Osteocyte (in vitro differentiated cells): ENCODE measurements at places on chromosomes 5 and 9. TPM values are rescaled to one million over a fixed set of nuclear protein-coding genes. Genes with fewer than 3 reads are reported as not detected.
A peak's percentile ranks its signal among the peaks of the same experiment; 100 is the strongest.

Gene FGF18
- 5.9 and 6.0 TPM in 2 replicates for total RNA-seq

Gene SMAD5
- 62.7 and 63.2 TPM in 2 replicates for total RNA-seq

Gene FAM221B
- total RNA-seq, result not detected in 2 replicates

Gene IL9
- not detected in 2 replicates for total RNA-seq

Gene NKD2
- not detected in 2 replicates for total RNA-seq

Gene IL31RA
- 0.29 TPM in 1 of 2 replicates, not detected in the other for total RNA-seq

Gene CCNI2
- not detected in 2 replicates for total RNA-seq

Gene CTNND2
- 1.3 and 2.5 TPM in 2 replicates for total RNA-seq

Gene CCDC192
- total RNA-seq, result not detected in 2 replicates

Gene LRRC19
- not detected in 2 replicates for total RNA-seq

Gene MYOT
- not detected in 2 replicates for total RNA-seq

DNA sequence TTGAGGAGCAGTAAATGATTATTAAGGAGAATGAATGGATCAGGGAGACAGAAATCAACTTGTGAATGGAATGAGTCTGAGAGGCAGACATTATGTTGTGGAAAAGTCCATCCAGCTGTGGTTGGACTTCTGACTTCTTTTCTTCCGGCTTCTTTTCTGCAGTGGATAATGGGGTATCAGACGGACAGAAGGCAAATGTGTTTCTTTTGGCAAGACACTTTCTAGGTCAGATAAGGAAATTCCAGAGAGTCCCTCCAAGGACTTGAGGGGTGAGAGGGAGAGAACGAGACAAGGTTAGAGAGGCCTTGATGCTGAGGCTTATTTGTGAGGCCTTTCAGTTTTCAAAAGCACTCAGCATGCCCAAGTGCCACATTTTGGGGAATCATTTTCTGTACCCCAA is 17.1 kb upstream of the GRHPR start:
- H3K27ac ChIP-seq, result no peak overlapping the region
- no peaks in the 10 kb centered on the region for H3K4me1 ChIP-seq
- no peaks in the 10 kb centered on the region for H3K36me3 ChIP-seq
- peaks cover 26% of the 10 kb centered on the region for H3K27me3 ChIP-seq
- no peak overlapping the region for H3K4me3 ChIP-seq

- no peak overlapping the region for H3K4me3 ChIP-seq
- no peaks in the 10 kb centered on the region for H3K36me3 ChIP-seq
- no peaks in the 10 kb centered on the region for H3K27me3 ChIP-seq
Measured at GRCh38 chr5:160926428-160926827, 74.4 kb upstream of the ATP10B start.

GRCh38 chr5:16856531-16856930 is 79.6 kb downstream of the MYO10 start:
- peaks cover 10% of the 10 kb centered on the region for H3K36me3 ChIP-seq
- DNase-seq, result no peak
- H3K27me3 ChIP-seq, result no peaks in the 10 kb centered on the region
- H3K27ac ChIP-seq, result no peak overlapping the region
- H3K4me3 ChIP-seq, result no peak overlapping the region

GRCh38 chr9:107118863-107119624 is 164.0 kb upstream of the RAD23B start:
- no peak overlapping the region for H3K27ac ChIP-seq
- DNase-seq, result no peak
- no peaks in the 10 kb centered on the region for H3K36me3 ChIP-seq
- peaks cover 39% of the 10 kb centered on the region for H3K27me3 ChIP-seq
- H3K4me1 ChIP-seq, result no peaks in the 10 kb centered on the region

DNA sequence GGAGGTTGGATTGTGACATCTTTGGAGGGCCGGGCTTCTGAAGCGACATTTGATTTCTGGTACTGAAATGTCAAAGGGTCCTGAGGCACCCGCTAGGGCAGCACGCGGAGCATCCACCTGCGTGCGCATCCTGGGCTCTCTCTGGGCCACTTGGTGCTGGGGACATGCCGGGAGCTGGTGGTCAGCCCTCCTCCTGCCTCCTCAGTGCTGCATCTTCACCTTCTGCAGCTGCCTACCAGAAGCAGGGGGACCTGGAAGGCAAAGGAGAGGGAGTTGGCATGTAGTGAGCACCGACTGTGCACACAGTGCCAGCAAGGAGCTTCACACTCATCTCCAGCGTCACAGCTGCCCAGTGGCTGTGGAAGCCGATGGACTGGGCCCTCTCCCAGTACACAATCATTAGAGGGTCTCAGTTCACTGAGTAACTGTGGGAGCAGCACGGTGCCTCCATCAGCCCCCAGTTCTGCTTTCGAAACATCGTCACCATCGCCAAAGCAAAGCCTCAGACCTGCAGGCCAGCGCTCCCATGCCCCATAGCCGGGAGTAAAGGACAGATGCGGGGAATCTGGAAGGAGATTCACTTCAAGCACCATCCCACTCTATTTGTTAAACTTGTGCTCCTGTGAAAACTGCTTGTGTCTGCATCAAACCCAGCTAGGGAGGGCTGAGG is 138.4 kb downstream of the KCNIP1 start:
- no peak for DNase-seq
- no peaks in the 10 kb centered on the region for H3K36me3 ChIP-seq
- peaks cover 2% of the 10 kb centered on the region for H3K4me1 ChIP-seq
- H3K27ac ChIP-seq, result no peak overlapping the region
- H3K4me3 ChIP-seq, result no peak overlapping the region

- no peak for DNase-seq
- no peaks in the 10 kb centered on the region for H3K36me3 ChIP-seq
- no peak overlapping the region for H3K27ac ChIP-seq
- H3K27me3 ChIP-seq, result no peaks in the 10 kb centered on the region
Measured at GRCh38 chr5:100161868-100162267, 373.3 kb upstream of the FAM174A start.

- no peaks in the 10 kb centered on the region for H3K36me3 ChIP-seq
- H3K27me3 ChIP-seq, result no peaks in the 10 kb centered on the region
- no peak overlapping the region for H3K27ac ChIP-seq
- no peak overlapping the region for H3K4me3 ChIP-seq
- DNase-seq, result no peak
Measured at GRCh38 chr9:137310189-137311052, 8.3 kb upstream of the NRARP start.

- peaks cover 63% of the 10 kb centered on the region for H3K36me3 ChIP-seq
- DNase-seq, result no peak
- H3K4me1 ChIP-seq, result peaks cover 9% of the 10 kb centered on the region
Measured at GRCh38 chr5:34803974-34804732, 34.8 kb upstream of the TTC23L start.

DNA sequence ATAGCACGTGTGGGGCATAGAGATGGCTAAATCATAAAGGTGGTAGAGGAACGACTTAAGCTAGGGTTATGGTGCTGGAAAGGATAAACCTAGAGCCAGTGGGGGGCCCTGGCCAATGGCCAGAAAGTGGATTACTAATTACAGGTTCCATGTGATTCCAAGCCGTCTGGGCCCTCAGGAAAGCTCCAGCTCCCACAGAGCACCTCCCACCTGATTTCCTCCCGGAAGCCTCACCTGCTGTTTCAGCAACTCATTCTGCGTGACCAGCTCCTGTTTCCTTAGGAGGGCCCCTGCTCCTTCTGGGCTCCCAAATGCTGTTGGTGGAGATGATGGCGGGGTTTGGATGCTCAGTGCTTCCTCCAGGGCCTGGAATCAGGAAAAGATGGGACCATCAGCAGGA is 16.2 kb downstream of the GPX3 start:
- peaks cover 16% of the 10 kb centered on the region for H3K4me1 ChIP-seq
- no peaks in the 10 kb centered on the region for H3K27me3 ChIP-seq
- no peak overlapping the region for H3K27ac ChIP-seq
- no peak for DNase-seq

GRCh38 chr5:15902066-15902465 is 277.5 kb downstream of the MARCHF11 start:
- no peak for DNase-seq
- H3K36me3 ChIP-seq, result no peaks in the 10 kb centered on the region

GRCh38 chr5:74393943-74394342 is 246.6 kb downstream of the ENC1 start:
- H3K27ac ChIP-seq, result no peak overlapping the region
- H3K4me1 ChIP-seq, result peaks cover 8% of the 10 kb centered on the region
- no peak overlapping the region for H3K4me3 ChIP-seq
- no peaks in the 10 kb centered on the region for H3K27me3 ChIP-seq
- no peak for DNase-seq
- peaks cover 2% of the 10 kb centered on the region for H3K36me3 ChIP-seq

- no peak overlapping the region for H3K27ac ChIP-seq
- no peak overlapping the region for H3K4me3 ChIP-seq
- no peaks in the 10 kb centered on the region for H3K4me1 ChIP-seq
- H3K36me3 ChIP-seq, result no peaks in the 10 kb centered on the region
- no peak for DNase-seq
Measured at GRCh38 chr9:89864257-89864656, 259.4 kb downstream of the GADD45G start.

- no peaks in the 10 kb centered on the region for H3K4me1 ChIP-seq
- DNase-seq, result peak; percentile 48
- H3K36me3 ChIP-seq, result no peaks in the 10 kb centered on the region
- peaks cover 12% of the 10 kb centered on the region for H3K27me3 ChIP-seq
- no peak overlapping the region for H3K27ac ChIP-seq
- no peak overlapping the region for H3K4me3 ChIP-seq
Measured at GRCh38 chr9:109150925-109151545, 16.0 kb downstream of the FRRS1L start.

GRCh38 chr5:89417990-89418389 is 535.0 kb upstream of the MEF2C start:
- H3K27me3 ChIP-seq, result no peaks in the 10 kb centered on the region
- no peaks in the 10 kb centered on the region for H3K36me3 ChIP-seq
- H3K4me1 ChIP-seq, result peaks cover 32% of the 10 kb centered on the region

- peaks cover 9% of the 10 kb centered on the region for H3K4me1 ChIP-seq
- no peak for DNase-seq
- H3K36me3 ChIP-seq, result peaks cover 40% of the 10 kb centered on the region
- peak overlapping the region; percentile 1 for H3K27ac ChIP-seq
- no peak overlapping the region for H3K4me3 ChIP-seq
Measured at GRCh38 chr5:111722140-111722539, 34.9 kb downstream of the NREP start.

- H3K36me3 ChIP-seq, result peaks cover 6% of the 10 kb centered on the region
- H3K4me1 ChIP-seq, result peaks cover 22% of the 10 kb centered on the region
- no peak overlapping the region for H3K4me3 ChIP-seq
- H3K27me3 ChIP-seq, result peaks cover 7% of the 10 kb centered on the region
Measured at GRCh38 chr5:28580616-28581015, 1542.2 kb upstream of the CDH9 start.

GRCh38 chr5:106877881-106878280 is 792.9 kb downstream of the EFNA5 start:
- DNase-seq, result no peak
- no peak overlapping the region for H3K27ac ChIP-seq
- no peaks in the 10 kb centered on the region for H3K27me3 ChIP-seq
- peaks cover 3% of the 10 kb centered on the region for H3K4me1 ChIP-seq

DNA sequence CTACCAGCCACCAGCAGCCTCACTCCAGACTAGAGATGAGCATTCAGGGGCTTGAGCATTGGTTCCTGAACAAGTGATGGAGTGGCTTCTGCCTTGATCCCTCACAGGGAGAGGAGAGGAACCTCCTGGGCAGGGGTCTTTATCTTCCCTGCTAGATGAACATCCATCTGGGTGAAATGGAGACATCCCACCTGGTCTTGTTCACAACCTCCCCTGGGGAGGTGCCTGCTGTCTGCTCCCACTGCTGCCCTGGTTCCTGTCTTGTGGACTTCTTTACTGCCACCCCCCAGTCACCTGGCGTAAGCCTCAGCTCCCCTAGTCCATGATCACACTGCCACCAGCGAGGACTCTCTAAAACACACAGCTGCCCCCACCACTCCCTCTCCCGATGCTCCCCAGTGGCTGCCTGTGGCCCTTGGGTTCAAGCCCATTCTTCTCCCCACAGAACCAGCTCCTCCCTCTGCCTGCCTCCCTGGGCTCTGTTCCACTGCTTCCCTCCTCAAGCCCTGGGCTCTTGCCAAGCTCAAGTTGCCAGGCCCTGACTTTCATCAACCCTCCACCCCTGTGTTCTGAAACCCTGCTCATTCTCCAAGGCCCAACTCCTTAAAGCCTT is 51.5 kb downstream of the COL15A1 start:
- H3K4me3 ChIP-seq, result no peak overlapping the region
- no peak overlapping the region for H3K27ac ChIP-seq
- H3K4me1 ChIP-seq, result peaks cover 49% of the 10 kb centered on the region
- DNase-seq, result peak; percentile 72

DNA sequence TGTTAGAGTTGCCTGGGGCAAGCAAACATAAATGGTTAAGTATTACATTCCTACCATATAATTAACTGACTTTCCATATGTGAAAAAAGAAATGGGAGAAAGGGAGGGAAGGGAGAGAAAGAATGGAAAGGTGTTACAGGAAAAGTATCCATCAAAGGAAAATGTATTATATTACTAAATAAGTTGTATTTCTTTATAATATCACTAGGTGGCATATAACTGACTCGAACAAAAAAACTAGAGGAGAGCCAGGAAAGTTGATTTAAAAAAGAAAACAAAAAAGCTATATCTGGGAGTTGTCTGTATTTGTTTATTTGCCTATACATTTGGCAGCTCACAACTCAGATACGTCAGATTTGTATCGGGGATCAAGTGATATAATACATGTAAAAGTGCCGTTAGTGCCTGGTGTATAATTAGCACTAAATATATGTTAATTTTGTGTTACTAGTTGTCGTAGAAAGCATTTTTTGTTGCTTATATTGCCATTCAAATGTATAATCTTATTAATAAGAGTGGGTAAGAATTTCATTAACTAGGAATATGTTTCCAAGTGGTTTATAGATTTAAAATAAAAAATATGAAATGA is 59.6 kb upstream of the ADAMTS19 start:
- no peaks in the 10 kb centered on the region for H3K36me3 ChIP-seq
- H3K4me3 ChIP-seq, result no peak overlapping the region
- H3K27me3 ChIP-seq, result peaks cover 32% of the 10 kb centered on the region
- H3K4me1 ChIP-seq, result no peaks in the 10 kb centered on the region
- H3K27ac ChIP-seq, result no peak overlapping the region

- H3K27ac ChIP-seq, result no peak overlapping the region
- DNase-seq, result no peak
- peaks cover 2% of the 10 kb centered on the region for H3K27me3 ChIP-seq
- H3K4me1 ChIP-seq, result no peaks in the 10 kb centered on the region
Measured at GRCh38 chr9:2336055-2336454, 285.5 kb upstream of the VLDLR start.

- DNase-seq, result no peak
- H3K4me1 ChIP-seq, result no peaks in the 10 kb centered on the region
- peaks cover 81% of the 10 kb centered on the region for H3K36me3 ChIP-seq
- H3K27ac ChIP-seq, result no peak overlapping the region
- H3K27me3 ChIP-seq, result no peaks in the 10 kb centered on the region
- no peak overlapping the region for H3K4me3 ChIP-seq
Measured at GRCh38 chr9:97660340-97660739, 26.7 kb downstream of the NCBP1 start.

DNA sequence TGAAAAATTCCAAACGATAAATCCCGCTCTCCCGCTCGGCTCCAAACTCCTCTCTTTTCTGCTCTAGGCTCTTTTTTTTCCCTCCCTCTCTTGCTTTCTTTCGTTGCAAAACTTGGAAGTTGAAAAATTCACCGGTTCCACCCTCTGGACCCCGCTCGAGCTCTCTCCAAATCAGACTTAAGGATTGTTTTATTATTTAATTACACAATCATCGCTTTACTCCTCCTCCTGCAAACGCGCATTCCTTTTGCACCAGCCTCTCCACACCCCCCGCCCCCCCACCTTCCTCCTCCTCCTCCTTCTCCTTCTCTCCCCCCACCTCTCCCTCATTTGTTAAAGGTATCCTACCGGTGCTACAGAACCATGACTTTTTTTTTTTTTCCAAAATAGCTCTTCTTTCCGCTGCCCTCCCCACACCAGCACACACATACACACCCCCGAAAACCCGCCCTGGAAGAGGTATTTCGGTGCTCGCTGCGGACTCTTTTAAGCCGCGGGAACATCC is 535 bp upstream of the NFIB start:
- H3K4me1 ChIP-seq, result peaks cover 49% of the 10 kb centered on the region
- peak overlapping the region; percentile 94 for H3K27ac ChIP-seq
- H3K36me3 ChIP-seq, result no peaks in the 10 kb centered on the region
- no peak for DNase-seq
